ENCODE measurements at places on chromosomes 12 and 14.
A peak's percentile ranks its signal among the peaks of the same experiment; 100 is the strongest.

DNA sequence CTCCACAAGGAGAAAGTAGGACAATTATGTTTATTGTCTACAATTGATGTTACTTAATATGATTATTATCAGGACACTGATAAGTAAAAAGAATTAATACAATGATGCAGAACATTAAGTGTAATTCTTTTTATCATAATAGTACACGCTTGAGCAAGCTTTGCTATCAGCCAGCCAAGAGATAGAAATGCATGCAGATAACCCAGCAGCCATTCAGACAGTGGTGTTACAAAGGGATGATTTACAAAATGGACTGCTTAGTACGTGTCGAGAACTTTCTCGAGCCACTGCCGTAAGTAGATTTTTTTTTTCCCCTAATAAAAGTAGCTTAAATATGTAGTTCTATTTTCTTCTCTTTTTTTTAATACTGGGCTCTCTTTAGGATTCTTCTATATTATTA lies 116.9 kb upstream of the AEBP2 start:
- DNase-seq = no peak

GRCh38 chr12:91040096-91040755 lies 17.6 kb downstream of the KERA start:
- peak; percentile 16 for DNase-seq

DNA sequence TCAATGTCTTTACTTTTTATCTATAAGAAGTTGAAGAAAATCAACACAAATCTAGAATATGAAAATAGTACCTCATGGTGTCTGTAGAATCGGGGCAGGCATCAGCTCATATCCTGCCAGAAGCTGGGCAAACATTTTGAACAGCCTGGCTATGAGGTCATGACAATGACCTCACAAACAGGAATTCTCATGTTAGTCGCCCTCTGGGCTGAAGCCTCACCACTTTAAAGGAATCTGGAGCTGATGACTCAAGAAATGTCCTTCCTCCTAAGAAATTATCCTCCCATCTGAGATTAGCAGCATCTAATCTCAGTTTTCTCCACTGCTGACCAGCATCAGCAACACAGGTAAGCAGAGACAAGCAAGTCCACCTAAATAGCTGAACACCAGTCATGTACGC lies 27.1 kb downstream of the CLIP1 start:
- DNase-seq = peak; percentile 80

DNA sequence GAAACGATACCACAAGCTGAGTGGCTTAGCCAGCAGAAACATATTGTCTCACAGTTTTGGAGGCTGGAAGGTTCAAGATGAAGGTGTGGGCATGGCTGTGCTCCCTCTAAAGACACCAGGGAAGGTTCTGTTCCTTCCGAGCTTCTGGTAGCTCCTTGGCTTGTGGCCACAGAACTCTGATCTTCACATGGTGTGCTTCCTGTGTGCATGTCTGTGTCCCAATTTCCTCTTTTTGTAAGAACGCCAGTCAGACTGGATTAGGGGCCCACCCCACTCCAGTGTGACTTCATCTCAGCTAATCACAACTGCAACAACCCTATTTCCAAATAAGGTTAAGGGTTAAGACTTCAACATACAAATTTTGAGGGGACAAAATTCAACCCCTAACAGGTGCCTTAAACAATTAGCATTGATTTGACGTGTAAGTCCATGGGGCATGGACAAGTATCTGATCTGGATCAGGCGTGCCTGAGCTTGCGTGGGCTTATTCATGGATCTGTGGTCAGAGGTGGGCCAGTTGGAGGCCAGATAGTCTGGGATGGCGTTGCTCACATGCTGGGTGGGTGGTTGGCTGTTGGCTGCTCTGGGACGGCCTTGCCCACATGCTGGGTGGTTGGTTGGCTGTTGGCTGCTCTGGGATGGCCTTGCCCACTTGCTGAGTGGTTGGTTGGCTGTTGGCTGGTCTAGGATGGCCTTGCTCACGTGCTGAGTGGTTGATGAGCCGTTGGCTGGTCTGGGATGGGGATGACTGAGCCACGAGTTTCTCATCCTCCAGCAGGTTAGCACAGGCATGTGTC lies 88.5 kb downstream of the LGMN start:
- no peak for DNase-seq

DNA sequence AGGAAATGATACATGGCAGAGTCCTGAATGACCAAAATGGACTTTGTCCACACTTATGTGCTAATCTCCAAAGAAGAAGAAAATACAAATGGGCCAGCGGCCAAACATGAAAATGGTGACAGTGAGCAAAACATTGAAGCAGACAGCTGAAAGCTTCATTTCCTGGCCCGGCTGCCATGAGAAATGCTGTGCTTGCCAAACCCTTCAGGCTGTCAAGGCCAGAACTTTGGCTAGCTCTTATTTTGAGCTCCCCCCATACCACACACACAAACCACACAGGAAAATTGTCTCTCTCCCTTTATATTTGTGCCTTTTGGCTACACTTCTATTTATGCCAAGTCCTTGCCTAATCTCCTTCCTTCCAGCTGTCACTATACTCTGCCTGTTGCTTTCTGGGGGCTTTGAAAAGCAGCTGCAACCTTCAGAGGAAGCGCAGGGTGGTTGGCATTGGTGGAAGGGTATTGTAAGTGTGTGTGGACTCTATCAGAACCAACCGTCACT lies 323.8 kb downstream of the RAD51B start:
- DNase-seq = peak; percentile 84

DNA sequence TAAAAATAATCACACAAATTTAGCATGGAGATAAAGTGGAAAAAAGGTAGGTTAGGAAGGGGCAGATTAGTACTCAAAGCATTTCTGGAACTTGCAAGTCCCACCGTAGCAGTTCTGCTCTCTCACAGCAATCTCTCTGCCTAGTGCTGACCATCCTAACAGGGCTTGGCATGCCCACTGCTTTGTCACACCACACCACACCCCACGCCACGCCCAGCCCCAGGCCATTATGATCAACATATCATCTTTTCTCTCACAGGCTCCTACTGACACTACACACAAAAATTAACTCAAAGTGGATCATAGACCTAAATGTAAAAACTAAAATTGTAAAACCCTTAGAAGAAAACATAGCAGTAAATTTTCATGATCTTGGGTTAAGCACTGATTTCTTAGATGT lies 273.7 kb downstream of the DAD1 start:
- DNase-seq = no peak

- no peak for DNase-seq
Observed at GRCh38 chr12:2454601-2455177, 340.1 kb upstream of the FKBP4 start.

- no peak for DNase-seq
Observed at GRCh38 chr12:10409392-10409791, at the start of gene KLRC4. Gene KLRC4, minus strand, starts transcription at chr12:10409757. Its CDS starts 182 bp downstream, at chr12:10409575.

DNA sequence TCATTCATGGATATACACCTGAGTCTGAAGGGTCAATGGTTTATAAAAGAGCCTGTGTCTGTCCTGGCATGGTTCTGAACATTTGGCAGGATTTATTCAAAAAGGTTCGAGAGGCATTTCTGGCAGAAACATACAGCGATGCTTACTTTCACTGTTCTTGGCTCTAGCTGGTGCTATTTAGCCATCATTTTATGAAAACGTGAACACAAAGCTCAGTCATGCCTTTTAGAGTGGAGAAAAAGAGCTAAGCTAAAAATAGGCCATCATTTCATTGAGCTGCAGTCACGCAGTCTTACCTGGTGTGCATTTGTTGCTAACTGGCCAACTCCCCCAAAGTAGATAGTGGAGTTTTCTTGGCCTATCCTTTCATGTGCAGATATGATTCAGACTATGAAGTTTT lies 1209.5 kb downstream of the SLC16A7 start:
- DNase-seq = no peak

- DNase-seq = peak; percentile 52
Observed at GRCh38 chr12:101490286-101490920, 15.3 kb downstream of the SPIC start.

- DNase-seq = no peak
Observed at GRCh38 chr12:67942724-67943123, 46.5 kb upstream of the IFNG-AS1 start.

- DNase-seq = no peak
Observed at GRCh38 chr12:123006977-123007376, 26.5 kb downstream of the ARL6IP4 start.

GRCh38 chr12:124608450-124608870 lies 41.0 kb upstream of the NCOR2 start:
- DNase-seq = no peak

DNA sequence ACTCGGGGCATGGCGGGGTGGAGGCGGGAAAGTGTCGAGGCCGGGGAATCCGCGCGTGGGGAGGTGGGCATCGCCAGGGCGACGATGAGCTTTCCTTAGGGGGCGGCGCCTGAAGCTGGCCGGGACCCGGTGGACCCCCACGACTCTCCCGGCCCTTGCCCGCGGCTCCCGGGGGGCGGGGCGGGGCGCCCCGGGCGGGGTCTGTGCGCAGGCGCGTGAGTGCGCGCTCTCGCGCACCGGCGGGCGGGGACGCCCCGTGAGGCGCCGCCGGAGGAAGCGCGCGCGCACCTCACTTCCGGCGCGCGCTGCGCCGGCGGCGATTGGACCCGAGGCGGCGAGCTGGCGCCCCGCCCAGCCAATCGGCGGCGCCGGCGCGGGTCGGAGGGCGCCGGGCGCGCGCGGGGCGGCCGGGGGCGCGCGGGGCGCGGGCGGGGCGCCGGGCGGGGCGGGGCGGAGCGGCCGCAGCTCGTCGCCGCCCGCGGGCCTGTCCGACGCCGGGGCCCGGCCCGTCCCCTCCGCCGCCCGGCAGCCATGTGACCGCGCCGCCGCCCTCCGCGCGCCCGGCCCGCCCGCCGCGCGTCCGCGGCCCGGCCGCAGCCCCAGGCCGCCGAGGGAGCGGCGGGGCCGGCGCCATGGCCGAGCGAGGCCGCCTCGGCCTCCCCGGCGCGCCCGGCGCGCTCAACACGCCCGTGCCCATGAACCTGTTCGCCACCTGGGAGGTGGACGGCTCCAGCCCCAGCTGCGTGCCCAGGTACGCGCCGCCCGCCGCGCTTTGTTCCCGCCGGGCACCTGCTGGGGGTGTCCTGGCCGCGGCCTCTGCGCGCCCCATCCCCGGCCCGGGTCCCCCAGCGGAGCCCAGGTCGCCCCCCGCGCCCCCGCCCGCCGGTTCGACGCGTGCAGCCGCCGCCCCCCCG lies at the start of gene PACS2:
TSS of gene PACS2 (plus strand) at position 462 of the 914 bp plus-strand sequence. CDS start at position 633, 171 bp downstream.
- DNase-seq = peak; percentile 97

DNA sequence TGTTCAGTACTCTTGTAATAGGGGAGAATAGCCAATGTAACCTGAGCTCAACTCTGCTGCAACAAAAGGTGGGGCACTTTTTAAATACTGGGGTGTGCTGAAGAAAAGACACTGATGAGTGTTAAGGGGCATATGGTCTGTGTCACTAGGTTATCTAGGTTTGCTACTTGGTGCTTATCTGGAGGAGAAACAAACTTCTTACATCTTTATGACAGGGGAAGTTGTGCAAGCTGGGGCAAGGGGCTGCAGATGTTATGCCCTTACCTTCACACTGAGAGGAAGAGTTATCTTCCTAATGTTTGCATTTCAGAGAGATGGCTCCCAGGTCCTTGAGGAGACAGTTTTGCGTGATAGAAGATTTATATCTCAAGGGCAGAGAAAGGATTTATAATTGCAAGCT lies 90.9 kb upstream of the PKP2 start:
- DNase-seq = no peak

- peak; percentile 2 for DNase-seq
Observed at GRCh38 chr12:41701943-41702601, 442.6 kb downstream of the GXYLT1 start.

DNA sequence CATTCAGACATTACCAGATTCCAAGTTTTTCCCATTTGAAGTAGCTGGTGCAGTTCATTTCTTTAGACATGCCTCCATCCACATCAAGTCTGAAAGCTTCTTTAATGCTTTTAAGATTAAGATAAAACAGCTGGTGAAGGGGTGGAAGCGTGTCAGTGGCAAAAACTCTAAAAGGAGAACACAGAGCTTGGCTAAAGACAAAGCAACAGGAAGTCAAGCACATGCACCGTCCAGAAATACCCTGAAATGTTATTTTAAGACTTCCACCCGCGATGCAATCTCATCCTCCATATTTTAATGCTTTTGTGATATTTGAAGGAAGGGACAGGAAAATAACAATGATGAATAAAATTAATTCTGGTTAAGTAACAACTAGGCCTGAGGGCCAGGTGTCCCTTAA lies 31.8 kb downstream of the PPM1H start:
- DNase-seq = no peak

DNA sequence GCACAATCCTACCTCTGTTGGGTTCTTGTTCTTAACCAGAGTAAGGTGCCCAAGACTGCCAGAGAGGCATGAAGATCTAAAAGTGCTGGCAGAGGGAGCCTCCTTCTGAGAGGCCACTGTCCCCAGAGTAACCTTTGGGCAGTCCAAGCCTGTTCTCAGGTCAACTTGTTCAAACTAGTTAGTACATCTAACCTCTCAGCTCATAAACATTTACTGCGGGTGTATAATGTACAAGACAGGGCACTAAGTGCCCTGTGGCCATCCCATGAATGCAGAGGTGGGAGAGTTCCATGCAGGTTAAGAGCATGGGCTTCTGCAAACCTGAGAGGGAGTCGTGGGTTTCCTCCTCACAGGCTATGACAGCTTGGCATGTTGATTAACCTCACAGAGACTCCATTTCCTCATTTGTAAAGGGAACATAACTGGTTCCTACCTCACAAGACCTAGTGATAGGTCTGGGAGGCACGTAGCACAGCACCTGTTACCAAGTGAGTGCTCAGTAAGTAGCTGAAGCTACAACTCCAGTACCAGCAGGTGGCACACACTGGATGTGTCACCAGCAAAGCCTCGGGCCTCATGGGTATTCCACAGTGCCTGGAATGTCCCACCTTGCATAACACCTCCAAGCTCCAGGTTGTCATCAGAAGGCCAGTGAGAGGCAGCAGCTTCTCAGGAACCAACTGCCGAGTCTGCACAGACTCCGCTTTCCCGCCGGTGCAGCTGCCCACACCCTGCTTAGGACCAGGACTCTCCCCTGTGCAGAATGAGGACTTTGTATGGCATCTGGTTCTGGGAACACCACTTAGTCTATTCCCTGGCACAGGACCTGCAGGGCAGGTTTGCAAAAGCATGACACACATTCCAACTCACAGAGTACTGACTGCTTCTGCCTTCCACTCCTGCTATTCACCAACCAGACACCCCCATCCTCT lies 4.4 kb downstream of the VDR start:
- DNase-seq = no peak

GRCh38 chr12:77998236-77998786 lies 167.6 kb downstream of the NAV3 start:
- no peak for DNase-seq

- no peak for DNase-seq
Observed at GRCh38 chr14:36950812-36951211, 221.6 kb downstream of the SLC25A21 start.

DNA sequence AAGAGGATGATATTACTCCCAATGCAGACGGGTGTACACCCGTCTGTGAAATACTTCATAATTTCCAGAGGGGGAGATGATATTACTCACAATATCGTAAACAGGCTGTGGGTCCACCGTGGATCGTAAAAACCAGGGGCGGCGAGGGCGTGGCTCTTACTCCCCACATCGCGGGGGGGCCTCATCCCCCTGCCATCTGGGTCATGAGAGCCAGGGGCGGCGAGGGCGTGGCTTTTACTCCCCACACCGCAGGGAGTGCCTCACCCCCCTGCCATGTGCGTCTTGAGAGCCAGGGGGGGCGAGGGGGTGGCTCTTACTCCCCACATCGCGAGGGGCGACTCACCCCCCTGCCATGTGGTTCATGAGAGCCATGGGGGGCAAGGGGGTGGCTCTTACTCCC lies 86.2 kb upstream of the GNG2 start:
- no peak for DNase-seq
